ENCODE measurements at places on chromosomes 6 and 20. TPM values are rescaled to one million over a fixed set of nuclear protein-coding genes. Genes with fewer than 3 reads are reported as not detected.

DNA sequence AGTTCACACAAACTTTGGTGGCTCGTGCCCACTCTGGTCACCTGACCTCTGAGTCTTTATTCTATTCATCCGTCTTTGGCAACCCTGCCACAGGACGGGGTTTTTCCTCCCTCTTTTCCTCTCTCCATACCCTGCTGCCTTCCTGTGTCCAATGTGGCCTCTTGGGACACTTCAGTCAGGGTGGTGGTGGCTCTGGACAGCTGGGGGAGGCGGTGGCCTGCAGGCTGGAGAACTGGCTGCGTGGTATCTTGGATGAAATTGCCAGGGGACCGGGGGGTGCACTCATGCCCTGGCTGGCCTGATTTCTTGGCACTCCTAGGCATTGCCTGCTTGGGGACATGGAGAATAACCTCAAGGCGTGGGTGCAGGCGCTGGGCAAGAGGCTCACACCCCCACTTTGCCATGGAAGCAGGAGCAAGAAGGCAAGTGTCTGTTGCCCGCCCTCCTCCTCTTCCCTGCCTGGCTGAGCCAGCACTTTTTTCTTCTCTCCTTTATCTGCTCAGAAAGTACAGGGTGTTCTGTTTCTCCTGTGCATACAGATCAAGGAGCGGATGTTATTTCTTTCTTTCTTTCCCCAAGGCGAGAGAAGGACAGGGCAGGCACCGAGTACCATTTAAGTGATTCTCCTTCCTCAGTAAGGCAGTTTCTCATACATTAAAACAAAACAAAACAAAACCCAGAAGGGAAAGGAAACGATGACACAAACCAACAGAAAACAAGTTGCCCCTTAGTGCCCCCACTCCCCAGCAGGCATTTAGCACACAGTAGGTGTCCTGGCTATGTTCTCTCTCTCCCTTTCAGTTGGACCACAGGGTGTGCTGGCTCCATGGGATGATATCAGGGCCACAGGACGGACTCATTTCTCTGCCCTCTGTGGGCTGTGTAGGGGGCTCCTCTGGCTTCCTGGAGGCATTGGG is 155.5 kb upstream of the RNF24 start:
- DNase-seq, result no peak

- no peak for DNase-seq
These were observed 17.1 kb downstream of the RIPOR2 start for GRCh38 chr6:24918641-24919055.

GRCh38 chr6:18330548-18331081 is 56.5 kb upstream of the RNF144B start:
- no peak for DNase-seq

GRCh38 chr6:47262231-47262630 is 47.5 kb downstream of the TNFRSF21 start:
- no peak for DNase-seq

- no peak for DNase-seq
These were observed 524.5 kb downstream of the BMP2 start for GRCh38 chr20:7291946-7292345.

GRCh38 chr6:162581988-162582780 is 145.4 kb downstream of the PRKN start:
- no peak for DNase-seq

The CD109 gene
- 67.4 TPM for total RNA-seq

The KCNB1 gene
- total RNA-seq, result not detected
